ENCODE measurements at places on chromosomes 6 and 20.
A peak's percentile ranks its signal among the peaks of the same experiment; 100 is the strongest.

DNA sequence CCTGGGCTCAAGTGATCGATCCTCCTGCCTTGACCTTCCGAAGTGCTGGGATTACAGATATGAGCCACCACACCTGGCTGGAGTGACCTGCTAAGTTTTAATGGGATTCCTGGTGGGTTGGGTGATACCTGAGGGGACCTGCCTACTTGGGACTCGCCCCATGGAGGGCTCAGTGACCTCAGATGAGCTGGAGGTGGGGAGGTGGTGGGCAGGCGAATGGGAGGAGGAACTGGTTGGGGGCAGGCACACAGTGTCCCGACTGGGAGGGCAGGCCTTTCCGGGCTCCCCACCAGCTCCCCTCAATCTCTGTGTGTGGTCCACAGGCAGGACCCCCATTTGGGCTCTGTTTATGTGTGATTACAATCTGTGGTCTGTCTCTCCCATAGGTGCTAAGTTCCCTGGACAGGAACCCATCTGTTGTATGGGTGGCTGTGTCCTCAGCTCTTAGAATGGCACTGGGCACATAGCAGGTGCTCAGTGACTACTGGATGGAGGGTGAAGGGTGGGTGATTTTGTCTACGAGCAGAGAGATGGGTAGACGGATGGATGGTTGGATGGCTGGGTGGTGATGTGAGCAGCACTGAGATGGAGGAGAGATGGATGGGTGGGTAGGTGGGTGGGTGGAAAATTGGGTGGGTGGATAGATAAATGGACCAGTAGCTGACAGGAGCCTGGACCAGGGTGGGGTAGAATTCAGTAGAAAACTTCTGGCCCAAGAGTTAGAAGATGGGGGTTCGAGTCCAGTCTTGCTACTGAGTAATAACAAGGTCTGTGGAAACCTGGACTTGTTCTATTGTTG is 23.8 kb downstream of the CEBPB start:
- DNase-seq, result no peak

DNA sequence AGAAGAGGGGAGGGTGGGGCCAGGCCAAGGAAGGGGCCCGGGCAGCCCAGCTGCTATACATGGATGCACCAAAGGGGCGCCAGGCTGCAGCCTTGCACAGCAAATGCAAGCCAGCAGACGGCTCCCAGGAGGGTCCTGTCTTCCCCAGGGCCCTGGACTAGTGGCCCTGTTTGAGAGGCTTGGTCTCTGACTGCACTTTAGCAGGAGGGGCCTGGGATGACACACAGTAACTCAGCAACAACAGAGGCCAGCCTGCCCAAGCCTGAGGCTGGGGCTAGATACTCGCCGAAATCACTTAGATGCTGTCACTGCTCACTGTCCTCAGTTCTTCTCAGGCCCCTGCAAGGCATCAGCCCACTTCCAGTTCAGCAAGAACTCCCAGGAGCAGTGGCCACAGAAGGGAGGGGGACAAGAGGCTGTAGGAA is 73.5 kb downstream of the TRAM2 start:
- DNase-seq, result no peak

GRCh38 chr20:38828514-38829295 is 23.2 kb downstream of the PPP1R16B start:
- no peak for DNase-seq

GRCh38 chr6:5622276-5623005 is 361.1 kb downstream of the FARS2 start:
- no peak for DNase-seq

GRCh38 chr20:36861625-36861874 is 14.4 kb upstream of the TLDC2 start:
- DNase-seq, result no peak

- DNase-seq, result no peak
These were observed 886 bp downstream of the SDCBP2 start for GRCh38 chr20:1327827-1328679.

DNA sequence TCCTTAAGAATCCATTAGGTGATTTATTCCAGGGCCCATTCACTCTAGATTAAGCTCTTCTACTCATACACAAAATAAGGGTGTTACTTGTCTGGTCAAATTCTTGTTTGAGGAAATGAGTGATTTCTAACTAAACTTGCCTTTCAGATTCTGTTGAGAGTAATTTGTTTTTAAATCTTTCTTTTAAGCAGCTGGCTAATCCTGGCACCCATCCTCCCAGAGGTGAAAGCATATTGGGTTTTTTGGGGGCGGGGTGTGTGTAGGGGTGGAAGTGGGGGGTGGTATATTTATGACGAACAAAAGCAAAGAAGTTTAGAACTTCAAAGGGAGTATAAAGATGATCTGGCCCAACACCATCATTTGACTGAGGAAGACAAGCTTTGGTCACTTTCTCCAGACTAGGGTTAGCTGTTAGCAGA is 94.7 kb downstream of the RTN4IP1 start:
- DNase-seq, result peak; percentile 51

DNA sequence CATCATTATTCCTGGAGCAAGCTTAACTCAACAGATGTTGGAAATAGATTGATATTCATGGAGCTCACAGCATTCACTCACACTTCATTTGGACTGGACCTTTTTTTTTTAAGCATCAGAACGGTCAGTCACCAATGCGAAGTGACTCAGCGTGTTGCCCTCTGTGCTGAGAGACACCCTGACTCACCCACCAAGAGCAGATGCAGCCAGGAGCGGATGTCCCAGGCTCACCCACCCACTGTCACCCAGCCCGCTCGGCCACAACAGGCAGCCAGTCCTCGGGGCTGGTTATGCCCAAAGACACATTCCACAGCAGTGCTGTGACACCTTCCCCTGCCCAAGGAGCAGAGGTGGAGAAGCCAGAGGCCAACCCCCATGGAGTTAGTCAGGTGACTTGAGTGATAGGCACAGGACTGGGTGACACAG is 15.7 kb downstream of the RNASET2 start:
- DNase-seq, result no peak

- DNase-seq, result no peak
These were observed 203.2 kb upstream of the SGK1 start for GRCh38 chr6:134521116-134521501.

DNA sequence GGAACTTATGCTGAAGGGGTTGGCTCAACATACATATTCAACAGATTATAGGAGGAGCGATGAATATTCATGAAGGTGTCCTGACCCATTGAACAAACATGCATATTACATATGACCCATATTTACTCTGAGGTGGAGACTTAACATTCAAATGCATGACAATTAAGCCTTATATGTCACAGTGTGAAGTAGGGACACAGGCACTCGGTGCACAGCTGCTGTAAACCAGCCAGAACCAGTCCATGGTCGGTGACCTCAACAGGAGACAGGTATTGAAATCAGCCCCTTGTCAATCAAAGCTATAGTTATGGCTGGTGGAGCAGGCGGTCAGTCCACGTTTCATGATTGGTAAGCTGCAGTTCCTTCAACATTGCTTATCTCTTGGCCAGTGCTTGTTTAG is 347.3 kb downstream of the THBS2 start:
- no peak for DNase-seq

DNA sequence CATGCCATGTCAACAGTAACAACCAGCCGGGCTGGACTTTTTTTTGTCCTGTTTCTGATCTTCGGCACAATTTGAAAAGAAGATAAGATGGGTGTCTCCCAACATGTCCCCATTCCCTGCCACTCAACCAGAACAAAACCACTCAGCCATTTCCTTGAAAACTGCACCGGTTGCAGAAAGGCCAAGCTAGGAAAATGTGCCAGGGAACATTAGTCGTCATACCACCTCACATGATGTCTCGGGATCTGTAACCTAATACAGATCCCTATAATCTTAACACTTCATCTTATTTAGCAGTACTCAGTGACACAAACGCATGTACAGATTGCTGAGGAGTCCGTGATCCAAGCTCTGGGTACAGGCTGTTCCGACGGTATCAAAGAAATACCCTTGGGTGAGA is 46.5 kb downstream of the ALDH8A1 start:
- no peak for DNase-seq

- DNase-seq, result no peak
These were observed 20.9 kb downstream of the GPR63 start for GRCh38 chr6:96816301-96816817.

DNA sequence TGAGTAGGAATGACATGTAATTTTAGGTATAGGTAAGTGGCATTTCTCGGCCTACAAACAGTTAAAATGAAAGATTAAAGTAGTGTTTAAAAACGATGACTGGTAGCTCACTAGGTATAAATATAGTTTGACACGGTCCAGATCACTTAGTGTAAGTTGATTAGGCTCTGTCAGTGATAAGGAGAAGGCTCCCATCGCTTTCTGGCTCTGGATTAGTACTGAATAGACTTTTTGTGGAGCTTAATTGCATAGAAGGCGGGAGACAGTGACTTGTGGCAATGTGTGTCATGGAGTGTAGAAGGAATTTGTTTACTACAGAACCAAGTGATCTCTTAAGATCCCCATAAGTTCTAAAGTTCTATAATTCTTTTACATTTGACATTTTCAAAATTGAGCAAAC is 6.7 kb downstream of the PYGB start:
- no peak for DNase-seq

GRCh38 chr20:9741996-9742395 is 96.9 kb downstream of the PAK5 start:
- no peak for DNase-seq

GRCh38 chr6:46777476-46778346 is 15.5 kb upstream of the MEP1A start:
- DNase-seq, result no peak

DNA sequence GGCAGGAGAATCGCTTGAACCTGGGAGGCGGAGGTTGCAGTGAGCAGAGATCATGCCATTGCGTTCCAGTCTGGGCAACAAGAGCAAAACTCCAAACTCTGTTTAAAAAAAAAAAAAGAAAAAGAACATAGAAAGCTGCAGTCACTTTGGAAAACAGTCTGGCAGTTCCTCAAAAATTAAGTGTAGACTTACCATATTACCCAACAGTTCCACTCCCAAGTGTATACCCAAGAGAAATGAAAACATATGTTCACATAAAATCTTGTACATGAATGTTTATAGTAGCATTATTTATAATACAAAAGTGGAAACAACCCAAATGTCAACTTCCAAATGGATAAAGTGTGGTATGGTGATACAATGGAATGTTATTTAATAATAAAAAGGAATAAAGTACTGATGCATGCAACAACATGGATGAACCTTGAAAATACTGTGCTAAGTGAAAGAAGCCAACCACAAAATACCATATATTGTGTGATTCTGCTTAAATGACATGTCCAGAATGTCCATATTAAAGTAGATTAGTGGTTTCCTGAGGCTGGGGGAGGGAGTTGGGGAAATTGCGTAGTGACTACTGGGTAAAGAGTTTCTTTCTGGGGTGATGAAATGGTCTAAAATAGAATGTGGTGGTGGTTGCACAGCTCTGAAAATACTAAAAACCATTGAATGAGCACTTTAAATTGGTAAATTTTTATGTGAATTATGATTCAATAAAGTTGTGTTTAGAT is 62.9 kb downstream of the SUN5 start:
- no peak for DNase-seq

DNA sequence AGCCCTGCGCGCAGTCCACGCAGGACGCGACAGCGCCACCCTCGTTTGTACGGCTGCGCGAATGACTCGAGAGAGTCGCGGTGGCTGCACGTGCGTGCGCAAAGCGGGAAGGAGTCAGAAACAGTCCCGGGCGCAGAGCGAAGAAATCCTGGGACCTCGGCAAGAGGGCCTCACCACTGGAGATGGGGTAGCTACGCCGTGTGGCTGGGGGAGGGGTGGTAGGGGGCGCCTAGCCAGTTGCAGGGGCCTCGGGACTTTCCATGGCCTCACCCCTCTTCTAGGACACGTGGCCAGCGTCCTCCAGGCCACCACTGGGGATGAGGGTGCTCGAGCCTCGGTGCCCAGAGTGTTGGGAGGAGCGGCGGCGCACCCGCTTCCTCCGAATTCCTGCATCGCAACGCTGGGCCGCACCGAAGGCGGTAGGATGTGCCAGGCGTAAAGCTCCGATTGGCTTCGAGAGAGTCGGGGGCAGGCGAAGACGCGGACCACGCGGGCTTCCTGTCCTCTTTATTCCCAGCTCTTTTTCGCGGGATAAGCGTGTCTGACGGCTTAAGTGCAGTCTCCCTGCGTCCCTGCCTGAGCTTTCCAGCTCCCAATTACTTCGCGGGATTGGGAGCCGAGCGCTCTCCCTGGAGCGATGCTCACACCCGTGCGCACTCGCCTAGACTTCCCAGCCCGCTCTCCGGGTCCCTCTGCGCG is 38.7 kb downstream of the NCR2 start:
- DNase-seq, result no peak

DNA sequence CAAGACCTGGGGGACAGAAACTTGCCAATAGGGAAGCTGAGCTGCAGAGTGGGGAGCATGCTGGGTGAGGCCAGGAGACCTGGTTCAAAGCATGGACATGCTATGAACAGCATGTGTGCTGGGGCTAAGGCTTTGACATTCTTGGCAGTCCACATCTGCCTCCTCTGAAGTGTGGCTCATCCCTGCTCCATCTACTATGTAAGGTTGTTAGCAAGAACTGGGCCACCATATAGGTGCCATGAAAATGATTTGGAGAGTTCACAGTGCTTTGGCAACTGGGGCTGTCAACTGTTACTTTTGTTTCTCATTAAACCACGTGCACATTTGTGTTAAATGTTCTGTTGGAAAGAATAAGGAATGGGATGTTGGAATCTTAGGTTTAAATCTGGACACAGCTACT is 311.1 kb downstream of the CDC5L start:
- no peak for DNase-seq

DNA sequence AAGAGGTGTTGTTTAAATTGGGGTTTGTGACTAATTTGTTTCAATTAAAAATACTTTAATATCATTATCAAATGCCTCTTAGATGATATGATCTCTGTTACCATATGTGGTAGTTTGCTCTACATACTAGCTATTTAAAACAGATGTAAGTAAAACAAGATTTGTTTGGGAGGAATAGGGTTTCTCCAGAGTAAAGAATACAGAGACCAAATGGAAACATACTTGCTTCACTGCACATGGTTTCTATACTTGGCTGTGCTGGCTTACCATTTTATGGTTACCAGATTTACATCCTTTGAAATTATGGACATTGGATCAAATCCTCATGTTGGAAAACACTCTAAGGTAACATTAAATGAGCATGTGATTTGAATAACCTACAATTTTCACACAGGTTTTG is 588.3 kb downstream of the CD109 start:
- no peak for DNase-seq

GRCh38 chr6:128005009-128005408 is 104.2 kb upstream of the THEMIS start:
- no peak for DNase-seq

- DNase-seq, result no peak
These were observed 85.4 kb upstream of the PRSS16 start for GRCh38 chr6:27161946-27162603.

DNA sequence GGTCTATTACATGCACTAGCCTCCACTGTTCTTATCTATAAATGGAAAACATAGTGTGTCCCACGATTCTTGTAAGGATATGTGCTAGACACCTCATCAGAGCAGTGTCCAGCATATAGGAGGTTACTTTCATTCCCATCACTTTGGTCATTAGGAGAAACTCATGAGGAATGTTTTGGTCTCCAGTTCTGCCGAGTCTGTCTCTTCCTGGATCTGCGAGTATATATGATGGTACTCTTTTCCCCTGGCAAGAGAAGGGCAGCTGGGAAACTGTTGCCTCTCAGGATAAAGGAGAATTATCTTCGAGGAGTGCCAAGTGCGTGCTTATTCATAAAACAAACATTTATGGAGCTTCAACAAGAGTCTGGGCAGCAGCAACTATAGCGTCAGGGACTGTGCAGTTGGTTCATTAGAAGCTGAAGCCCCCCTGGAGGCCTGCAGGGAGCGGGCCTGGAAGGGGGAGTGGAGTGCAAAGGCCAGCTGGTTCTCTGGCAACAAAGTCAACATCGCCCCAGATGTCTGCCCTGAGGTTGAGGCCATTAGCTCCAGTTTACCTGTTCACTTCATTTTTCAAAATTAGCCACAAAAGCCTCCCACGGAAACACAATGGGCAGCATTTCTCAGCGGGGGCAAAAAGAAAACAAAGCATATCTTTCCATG is 811.9 kb downstream of the MAFB start:
- DNase-seq, result no peak
